Right renal pelvis (tissue), 4 donors: ENCODE measurements at places on chromosomes 13 and 19. TPM values are rescaled to one million over a fixed set of nuclear protein-coding genes. Genes with fewer than 3 reads are reported as not detected.
A peak's percentile ranks its signal among the peaks of the same experiment; 100 is the strongest.

- DNase-seq = peak; percentile 23
Measured at GRCh38 chr13:62512194-62513141, 1096.8 kb upstream of the PCDH20 start.

DNA sequence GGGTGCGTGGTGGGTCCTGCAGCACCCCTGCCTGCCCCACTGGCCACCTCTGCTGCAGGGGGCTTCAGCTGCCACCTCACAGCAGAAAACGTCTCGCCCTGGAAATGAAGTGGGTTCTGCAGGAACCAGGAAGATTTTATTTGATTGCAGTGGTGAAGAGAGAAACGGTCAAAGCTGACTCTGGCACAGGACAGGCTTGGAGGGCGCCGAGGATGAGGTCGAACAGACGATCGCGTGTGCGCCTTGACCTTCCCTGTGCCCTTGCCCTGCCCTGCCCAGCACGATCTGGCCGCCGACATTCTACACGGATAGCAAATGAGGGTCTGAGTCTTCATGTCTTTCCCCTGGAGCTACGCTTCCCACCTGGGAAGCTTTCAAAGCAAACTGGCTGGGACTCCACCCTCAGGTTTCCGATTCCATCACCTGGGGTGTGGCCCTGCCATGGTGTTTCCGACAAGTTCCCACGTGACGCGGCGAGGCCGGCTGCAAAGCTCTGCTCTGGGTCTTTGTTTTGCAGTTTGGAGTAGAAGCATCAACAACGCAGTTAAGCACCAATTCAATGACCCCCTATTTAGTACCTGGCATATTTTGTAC, 50.3 kb upstream of the TUBGCP3 start:
- DNase-seq = no peak

Gene RFPL4AL1
- polyA plus RNA-seq = not detected

- DNase-seq = no peak
Measured at GRCh38 chr19:5957170-5957569, 20.8 kb downstream of the RANBP3 start.

DNA sequence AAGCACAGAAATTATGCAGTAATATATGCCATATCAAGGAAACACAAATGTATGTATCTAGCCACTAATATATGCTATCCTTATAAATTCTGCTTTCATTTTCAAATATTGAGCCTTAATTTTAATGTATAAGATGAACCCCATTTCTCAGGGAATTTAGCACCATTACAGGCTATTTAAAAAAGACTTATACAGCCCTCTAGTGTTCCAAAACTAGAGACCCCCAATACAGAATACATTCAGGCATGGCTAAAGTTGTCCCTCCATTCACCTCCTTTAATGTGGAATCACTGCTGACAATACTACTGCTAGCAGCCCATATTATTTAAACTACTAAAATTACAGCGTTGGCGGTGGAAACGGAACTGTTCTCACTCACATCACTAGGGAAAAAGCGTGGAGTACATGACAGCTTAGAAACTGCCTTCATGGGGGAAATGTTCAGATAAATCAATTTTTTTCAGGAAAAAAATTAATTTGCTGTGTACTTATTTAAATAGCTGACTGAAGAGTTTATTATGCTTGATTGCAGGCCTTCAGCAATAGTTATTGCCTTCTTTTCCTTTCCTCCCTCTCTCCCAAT, 541.0 kb downstream of the PCDH9 start:
- no peak for DNase-seq

GRCh38 chr19:52993342-52994178, 20.2 kb upstream of the ERVV-1 start:
- peak; percentile 69 for DNase-seq

- no peak for DNase-seq
Measured at GRCh38 chr19:36891768-36892357, 24.2 kb downstream of the ZNF829 start.

Gene SLAIN1
- polyA plus RNA-seq = 18.7 TPM

Gene CYP2A6
- not detected for polyA plus RNA-seq

DNA sequence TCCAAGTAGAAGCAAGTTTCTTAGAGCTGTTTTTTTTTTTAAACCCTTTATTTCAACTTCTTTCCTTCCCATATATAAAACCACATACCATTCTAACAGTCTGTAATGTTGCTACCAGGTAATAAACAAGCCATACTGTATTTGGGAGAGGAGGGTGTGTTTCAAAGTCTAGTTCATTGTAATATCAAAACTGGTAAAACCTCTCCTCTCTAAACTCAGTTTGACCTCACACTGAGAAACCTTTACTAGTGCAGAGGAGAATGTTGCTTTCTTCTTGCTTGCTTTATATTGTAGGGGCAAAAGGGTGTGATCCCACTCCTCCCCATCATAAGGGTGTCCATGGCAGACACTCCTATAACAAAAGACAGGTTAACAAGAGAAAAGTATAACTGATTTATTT, 155.1 kb downstream of the GGACT start:
- DNase-seq = no peak

DNA sequence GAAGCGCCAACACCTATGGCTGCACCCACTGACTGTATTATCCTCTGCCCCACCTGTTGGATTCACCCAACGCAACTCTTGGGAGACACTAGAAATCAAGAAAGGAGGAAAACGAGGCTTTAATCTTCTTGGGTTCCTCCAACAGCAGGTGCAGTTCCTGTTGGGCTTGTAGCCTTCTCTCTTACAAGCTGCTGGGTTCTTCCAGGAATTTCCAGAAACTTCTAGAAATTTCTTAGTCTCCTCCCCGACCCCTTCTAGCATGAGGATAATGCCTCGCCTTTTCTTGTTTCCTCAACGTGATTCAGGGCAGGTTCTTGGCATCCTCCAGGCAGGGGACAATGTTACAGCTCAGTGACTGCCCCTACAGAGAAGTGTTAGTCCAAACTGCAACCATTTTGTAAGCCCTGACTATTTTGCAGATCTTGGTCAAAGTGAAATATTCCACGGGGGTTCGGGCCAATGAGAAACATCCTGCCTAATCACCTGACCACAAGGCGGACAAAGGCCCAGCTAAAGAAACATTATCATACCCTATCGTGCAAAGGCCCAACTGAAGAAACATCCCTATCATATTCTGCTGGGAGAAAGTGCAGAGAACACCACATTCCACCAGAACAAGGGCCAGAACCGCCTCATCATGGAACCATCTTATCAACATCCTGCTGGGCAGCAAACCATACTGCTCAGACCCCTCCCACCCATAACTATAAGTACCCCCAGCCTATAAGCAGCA, 614 bp upstream of the PNMA8A start:
- no peak for DNase-seq

Gene PROZ
- polyA plus RNA-seq = 1.6 TPM

Gene ZNF761
- polyA plus RNA-seq = 14.0 TPM

GRCh38 chr13:46992383-46992952, 95.6 kb upstream of the HTR2A start:
- DNase-seq = no peak

GRCh38 chr19:8208922-8209461, at the start of gene CERS4:
TSS of gene CERS4 (plus strand) at chr19:8209370. CDS start at chr19:8251077, 41,707 bp downstream.
- peak; percentile 18 for DNase-seq

- no peak for DNase-seq
Measured at GRCh38 chr19:54420383-54421168, 5.3 kb downstream of the TTYH1 start.

Gene CPB2
- 0.19 TPM for polyA plus RNA-seq

Gene GDF15
- polyA plus RNA-seq = 3.3 TPM

DNA sequence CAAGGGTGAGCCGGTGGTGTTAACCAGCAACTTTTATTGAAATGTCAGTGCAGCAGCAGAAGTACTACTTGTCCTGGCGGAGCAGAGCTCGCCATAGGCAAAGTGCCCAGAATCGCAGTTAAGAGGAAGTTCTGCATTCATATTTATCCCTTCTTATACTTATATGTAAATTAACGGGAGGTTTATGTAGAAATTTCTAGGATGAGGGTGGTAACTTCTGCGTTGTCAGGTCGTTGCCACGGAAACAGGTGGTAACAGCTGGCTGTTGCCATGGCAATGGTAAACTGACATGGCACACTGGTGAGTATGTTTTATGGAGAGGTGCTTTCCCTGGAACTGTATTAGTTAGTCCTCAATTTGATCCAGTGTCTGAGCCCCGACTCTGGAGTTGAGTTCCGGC, 2494.9 kb upstream of the PCDH20 start:
- DNase-seq = no peak

- no peak for DNase-seq
Measured at GRCh38 chr13:51308781-51309180, 30.7 kb upstream of the SERPINE3 start.

Gene SUGP2
- polyA plus RNA-seq = 84.7 TPM

- no peak for DNase-seq
Measured at GRCh38 chr13:77861741-77862140, 56.9 kb downstream of the EDNRB start.

Gene MRPL54
- polyA plus RNA-seq = 43.9 TPM

- no peak for DNase-seq
Measured at GRCh38 chr13:73000027-73000674, 58.7 kb upstream of the KLF5 start.

- DNase-seq = no peak
Measured at GRCh38 chr19:56841193-56841543, 642 bp upstream of the PEG3 start.

Gene RXFP2
- 0.06 TPM for polyA plus RNA-seq

Gene NECTIN2
- polyA plus RNA-seq = 162 TPM

Gene CERS1
- polyA plus RNA-seq = 8.0 TPM

DNA sequence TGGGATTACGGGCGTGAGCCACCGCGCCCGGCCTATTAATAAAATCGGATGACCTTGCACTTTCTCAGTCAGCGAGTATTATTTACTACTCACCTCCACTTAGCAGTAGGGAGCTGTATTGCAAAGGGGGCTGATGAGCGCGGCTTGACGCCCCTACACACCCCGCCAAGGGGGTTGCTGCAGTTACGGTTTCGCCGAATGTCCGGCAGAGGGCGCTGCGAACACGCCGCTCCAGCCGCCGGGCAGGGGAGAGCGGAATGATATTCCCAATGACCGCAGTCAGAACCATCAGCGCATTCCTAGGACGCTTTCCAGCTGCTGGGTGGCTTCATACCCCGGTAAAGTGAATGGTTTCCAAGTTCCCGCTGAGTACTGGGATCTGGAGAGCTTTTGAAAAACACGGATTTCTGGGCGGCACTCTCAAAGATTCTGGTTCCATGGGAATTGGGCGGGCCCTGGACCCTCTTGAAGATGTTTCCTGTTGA, 30.0 kb upstream of the TPT1 start:
- DNase-seq = no peak

GRCh38 chr13:33096886-33097605, 80.8 kb downstream of the KL start:
- DNase-seq = no peak

DNA sequence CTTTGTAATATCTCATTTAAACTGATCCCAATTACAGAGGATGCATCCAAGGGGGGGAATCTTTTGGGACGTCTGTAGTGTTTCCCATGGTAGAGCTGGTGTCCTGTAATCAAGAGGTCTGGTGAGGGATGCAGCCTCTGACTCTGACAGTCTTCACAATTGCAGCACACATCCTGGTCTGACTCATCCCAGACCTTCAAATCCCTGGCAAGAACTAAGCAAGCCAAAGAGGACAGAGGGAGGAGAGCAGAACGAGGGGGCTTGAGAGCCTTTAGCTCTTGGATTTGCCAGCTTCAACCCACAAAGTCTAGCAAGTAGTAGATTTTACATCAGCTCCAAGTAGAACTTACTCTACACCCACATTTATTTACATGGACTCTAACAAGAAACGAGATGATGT, 17.3 kb upstream of the FCGBP start:
- no peak for DNase-seq

Gene PRKCG
- polyA plus RNA-seq = 0.60 TPM

Gene LRG1
- polyA plus RNA-seq = 0.62 TPM

Gene DAND5
- polyA plus RNA-seq = not detected

DNA sequence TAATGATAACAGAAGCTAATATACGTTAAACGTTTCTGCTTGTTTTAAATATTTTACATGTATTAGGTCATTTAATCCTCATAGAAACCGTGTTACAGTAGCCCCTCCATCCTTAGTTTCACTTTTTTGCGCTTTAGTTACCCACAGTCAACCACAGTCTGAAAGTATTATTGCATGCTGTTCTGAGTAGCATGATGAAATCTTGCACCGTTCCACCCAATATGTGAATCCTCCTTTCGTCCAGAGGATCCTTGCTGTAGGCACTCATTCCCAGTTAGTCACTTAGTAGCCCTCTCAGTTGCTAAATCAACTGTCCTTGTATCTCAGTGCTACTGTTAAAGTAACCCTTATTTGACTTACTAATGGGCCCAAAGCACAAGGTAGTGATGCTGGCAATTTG, 257.8 kb downstream of the ENOX1 start:
- DNase-seq = no peak

GRCh38 chr19:19460761-19461265, 54.5 kb downstream of the TSSK6 start:
- DNase-seq = no peak

DNA sequence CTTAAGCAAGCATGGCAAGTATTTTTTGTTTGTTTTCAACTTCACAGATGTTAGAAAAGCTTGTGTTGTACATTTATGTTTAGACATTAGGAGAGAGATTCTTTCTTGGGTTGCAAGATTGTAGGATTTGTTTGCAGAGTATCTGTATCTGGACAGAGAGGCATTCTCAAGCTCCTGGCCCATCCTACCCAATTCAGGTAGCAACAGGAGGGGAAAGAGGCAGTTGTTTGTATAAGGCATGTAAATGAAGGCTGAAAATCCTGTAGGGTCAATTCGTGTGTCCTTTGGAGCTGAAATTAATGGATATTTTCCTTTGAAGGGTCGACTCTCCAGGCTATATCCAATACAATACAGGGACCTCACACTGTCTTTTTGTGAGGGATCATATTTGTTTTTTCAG, 147.3 kb downstream of the KCNRG start:
- DNase-seq = no peak

Gene GJB2
- 5.6 TPM for polyA plus RNA-seq

DNA sequence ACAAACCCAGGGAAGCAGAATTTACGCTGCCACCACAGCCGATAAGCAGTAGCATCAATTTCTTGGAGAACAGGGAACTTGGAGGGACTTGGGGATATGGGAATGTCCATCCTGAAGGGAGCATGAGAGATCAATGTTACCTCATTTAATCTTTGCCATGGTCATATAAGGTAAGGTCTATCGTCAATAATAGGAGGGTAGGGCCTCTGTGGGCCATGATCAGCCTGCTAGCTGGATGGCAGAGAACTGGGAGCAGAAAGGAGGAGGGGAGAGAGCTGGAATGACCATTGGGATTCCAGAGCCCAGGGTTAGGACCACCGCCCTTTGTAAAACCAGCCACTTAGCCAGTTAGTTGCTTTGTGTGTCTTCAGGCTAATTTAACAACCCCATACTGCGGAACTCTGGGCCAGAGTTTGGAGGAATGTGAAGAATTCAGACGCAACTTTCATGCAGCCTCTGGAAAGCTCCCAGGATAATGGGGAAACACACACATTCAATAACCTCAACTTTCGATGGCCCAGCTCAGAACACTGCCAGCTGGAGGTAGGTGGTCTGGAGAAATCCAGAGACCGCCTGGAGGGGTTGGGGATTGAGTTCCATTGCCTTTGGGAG, 40.3 kb downstream of the ZNF557 start:
- DNase-seq = no peak
